Stimulated activated CD4-positive, alpha-beta T cell treated with anti-CD3 and anti-CD28 coated beads, TNF-alpha, amount 100 ng/mL, for 24 hours (primary cell): ENCODE measurements at places on chromosomes 11 and 22.

- no peak for DNase-seq
These were observed 8.4 kb downstream of the PARVG start for GRCh38 chr22:44188986-44189630.

GRCh38 chr11:15688351-15688792, 573.6 kb downstream of the INSC start:
- DNase-seq = no peak

GRCh38 chr11:90187839-90188238, 35.0 kb downstream of the CHORDC1 start:
- DNase-seq = no peak

DNA sequence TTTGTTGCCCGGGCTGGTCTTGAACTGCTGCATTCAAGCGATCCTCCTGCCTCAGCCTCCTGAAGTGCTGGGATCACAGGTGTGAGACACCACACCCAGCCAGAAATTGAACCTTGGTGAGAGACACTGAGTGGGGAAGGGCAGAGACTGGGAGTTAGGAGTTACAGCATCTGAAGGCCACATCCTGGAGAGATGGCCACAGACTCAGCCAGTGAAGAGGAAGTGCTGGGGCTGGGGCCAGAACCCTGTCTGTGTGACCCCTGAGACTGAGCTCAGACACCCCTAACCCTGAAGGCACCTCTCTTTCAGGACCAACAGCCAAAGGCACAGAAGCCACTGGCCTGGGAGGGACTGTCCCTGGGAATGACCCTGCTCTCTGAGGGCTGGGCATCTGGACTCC, 33.8 kb downstream of the TXN2 start:
- DNase-seq = no peak

DNA sequence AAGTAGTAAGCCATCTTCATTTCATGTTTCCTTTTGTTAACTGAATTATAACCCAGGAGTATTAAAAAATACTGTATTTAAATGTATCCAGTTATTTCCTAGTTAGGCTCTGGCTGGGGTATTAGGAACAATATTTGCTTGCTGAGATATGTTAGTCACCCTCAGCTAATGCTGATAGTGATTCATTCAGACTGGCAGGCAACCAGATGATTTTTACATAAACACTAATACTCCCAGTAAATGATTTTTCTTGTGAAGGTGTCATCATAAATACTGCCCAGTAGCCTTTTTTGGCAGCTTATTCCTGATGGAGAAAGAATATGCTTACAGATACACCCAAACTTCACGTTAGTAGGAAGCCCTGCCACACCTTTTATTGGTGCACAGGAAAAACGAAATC, 8.1 kb downstream of the YWHAH start:
- no peak for DNase-seq

DNA sequence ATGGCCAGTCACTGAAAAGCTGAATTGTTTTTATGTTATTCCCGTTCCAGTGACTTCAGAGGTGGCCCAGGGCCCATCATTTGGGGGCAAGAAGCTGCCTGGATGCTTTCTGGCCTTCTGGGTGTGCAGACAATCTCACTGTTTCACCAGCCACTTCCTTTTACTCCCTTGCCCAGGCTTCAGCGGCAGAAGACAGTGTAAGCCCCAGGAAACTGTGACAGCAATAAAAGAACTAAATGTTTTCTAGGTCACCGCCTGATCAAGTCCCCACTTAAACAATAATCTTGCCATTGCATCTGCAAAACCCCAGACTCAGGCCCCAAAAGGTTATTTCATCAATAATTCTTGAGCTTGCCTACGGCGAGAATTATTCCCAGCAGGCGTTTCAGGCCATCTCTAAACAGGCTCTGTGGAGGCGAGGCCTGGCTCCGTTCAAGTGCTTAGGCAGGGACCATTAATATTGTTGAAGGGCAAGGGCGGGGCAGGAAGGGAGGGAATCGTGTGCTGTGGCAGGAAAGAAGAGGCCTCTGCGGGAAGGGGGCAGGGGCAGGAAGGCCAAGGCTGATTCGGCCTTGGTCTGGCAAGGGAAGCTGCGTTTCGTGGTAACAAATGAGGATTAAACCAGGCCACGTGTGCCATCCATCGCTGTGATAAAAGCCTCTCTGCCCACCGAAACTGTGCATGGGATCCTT, 252.3 kb downstream of the KIRREL3 start:
- no peak for DNase-seq

DNA sequence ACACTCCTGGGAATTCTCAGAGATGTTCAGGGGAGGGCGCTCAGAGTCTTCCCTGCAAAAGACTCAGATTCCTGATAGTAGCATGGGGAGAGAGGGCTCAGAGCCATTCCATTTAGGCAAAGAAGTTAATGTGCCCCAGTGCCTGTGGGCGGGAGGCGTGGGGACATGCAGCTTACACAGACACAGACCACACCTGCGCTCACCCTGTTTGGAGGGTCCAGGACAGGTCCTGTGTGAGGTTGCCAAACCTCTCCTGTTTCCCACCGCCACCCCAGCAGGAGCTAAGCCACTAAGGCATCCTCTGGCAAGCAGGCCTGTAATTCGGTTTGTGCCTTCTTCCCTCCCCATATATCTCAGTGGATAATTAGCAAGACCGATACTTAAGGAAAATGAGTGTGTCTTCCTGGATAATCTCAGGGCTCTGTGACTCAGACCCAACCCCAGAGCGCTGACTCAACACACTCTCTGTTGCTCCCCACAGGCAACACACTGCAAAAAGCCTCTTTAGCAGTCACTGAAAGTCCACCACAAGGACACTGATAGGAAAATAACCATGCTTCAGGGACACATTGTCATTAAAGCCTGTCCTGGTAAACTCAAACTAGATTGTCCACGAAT, 118.9 kb upstream of the LMO1 start:
- no peak for DNase-seq

DNA sequence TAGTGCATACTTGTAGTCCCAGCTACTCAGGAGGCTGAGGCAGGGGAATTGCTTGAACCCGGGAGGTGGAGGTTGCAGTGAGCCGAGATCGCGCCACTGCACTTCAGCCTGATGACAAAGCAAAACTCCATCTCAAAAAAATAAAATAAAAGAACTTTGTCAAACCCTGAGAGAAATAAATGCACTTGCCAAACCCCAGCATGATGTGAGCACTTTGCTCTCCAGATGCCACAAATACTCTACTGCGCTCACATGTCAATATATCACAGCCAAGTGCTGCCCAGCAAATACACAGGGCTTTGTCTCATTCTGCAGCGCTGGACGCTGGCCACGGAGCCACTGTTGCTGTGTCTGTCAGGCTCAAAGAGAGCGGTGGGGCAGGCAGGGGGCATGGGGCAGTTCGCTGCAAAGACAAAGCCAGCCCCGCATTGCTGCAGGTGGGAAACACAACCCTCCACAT, 45.1 kb downstream of the AHNAK start:
- no peak for DNase-seq

GRCh38 chr22:36324414-36324813, 63.4 kb downstream of the MYH9 start:
- no peak for DNase-seq
